ENCODE measurements at places on chromosomes 2 and 18. TPM values are rescaled to one million over a fixed set of nuclear protein-coding genes. Genes with fewer than 3 reads are reported as not detected.
A peak's percentile ranks its signal among the peaks of the same experiment; 100 is the strongest.

The BCL11A gene
- 4.6 TPM for total RNA-seq

GRCh38 chr2:41364842-41365241, 683.0 kb upstream of the PKDCC start:
- no peak for DNase-seq

The LTBP1 gene
- 9.1 TPM for total RNA-seq

DNA sequence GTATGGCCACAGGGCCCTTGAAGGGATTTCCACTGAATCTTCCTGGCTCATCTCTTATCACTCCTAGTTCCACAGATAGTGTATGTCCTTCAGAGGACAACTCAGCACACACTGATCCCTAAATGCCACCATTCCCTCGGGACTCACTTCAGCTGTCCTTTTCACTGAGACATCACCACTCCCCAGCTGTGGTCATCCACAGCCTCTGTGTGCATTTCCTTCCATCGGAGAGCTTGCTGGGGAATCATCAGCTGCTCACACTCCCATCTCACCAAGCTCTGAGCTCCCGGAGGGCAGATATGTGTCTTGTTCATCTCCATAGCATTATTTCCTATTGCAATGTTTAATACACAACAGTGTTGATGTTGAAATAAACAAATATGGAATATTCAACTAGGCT, 759.5 kb downstream of the RNF144A start:
- DNase-seq, result no peak

GRCh38 chr2:181121996-181122395, 141.6 kb downstream of the UBE2E3 start:
- DNase-seq, result no peak

DNA sequence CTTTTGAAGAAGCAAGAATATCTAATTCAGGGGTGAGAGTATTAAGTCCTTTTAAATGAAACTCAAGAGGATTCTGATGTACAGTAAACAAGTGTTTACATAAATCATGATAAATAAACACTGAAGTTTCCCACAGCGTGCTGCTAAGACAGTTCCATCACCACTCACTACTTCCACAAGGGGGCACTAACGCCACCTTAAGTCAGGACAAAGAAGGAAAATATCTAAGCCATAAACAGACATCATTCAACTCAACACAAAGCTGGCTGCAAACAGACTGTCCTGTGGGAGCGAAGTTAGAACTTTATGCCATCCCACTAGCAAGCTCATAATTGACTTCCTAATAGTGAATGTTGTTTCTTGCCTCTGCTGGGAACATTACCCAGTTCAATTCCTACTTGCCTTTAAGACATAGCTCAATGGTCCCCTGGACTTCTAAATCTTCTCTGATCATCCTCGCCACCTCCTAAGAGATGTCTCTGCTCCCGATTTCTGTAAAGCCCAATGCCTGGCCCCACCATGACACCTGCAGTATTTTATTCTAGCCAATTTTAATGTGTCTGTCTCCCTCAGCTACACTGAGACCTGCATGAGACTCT, 36.5 kb downstream of the MRPL44 start:
- peak; percentile 67 for DNase-seq

DNA sequence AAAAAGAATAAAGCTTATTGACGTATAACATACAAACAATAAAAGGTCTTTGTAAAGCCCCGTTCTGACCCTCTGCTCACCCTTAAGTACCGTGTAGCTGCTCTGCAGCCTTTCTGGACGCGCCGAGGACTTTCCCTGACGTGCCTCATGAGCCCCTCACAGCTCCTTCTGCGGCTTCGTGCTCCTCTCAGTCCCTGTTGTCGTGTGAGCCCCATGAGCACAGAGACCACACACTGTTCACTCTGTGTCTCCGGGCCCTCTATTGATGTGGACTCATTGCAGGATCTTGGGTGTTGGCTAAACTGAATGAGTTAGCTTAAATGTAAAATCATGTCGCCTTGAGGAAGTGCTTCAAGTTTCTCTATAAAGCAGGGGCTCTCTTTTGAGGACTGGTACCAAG, 43.6 kb upstream of the INHBB start:
- DNase-seq, result no peak

The SPATA3 gene
- not detected for total RNA-seq

The UPP2 gene
- 0.11 TPM for total RNA-seq

DNA sequence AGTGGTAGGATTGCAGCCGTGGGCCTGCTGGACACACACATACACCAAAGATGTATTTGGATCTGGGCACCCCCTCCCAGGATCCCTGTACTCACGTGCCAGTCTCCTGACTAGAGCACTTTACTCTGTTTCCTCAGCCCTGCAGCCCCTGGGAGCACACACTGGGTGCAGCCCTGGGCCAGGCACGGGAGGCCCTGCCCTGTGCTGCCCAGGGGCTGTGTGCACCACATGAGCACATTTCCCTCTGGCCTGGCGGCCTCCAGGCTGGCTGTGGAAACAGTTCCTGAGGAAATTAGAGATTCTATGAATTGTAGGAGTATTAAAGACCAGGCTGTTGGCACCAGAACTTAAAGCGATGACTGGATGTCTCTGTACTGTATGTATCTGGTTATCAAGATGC, 45.4 kb downstream of the BCL2L11 start:
- DNase-seq, result no peak

The FOSL2 gene
- 36.3 TPM for total RNA-seq

DNA sequence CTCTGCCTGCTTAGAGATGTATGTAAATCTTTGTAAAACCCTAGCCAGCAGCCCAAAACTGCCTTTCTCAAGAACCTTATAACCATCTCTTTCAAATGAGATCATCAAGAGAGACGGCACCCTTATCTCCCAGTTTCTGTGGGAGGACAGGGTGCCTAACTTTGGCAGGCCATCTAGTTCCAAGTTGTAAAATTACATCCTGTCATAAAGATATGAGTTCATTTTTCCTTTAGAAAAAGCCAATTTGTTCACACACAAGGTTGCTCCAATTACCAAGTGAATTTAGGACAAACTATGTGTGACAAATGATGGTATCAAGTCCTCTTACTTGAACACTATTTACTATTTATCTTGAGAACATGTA, 65.3 kb downstream of the MEMO1 start:
- no peak for DNase-seq

The CFAP221 gene
- 8.0 TPM for total RNA-seq

- no peak for DNase-seq
These were observed 181.6 kb downstream of the PARD3B start for GRCh38 chr2:204726831-204727230.

GRCh38 chr2:85613717-85614515, 2.0 kb upstream of the C2orf68 start:
- DNase-seq, result no peak

The CREG2 gene
- total RNA-seq, result not detected

DNA sequence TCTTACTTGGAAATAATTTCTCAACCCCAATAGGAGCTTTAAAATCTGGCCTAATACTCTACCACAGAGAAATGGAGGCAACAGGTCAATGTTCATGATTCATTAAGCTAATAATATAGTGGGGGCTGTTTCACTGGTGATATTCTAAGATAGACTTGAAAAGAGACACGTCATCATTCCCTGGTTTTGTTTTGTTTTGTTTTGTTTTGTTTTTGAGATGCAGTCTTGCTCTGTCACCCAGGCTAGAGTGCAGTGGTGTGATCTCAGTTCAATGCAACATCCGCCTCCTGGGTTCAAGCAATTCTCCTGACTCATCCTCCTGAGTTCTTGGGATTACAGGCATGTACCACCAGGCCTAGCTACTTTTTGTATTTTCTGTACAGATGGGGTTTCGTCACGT, 37.5 kb upstream of the SOS1 start:
- DNase-seq, result no peak

GRCh38 chr18:35172451-35173035, 68.3 kb upstream of the ZNF397 start:
- DNase-seq, result no peak

DNA sequence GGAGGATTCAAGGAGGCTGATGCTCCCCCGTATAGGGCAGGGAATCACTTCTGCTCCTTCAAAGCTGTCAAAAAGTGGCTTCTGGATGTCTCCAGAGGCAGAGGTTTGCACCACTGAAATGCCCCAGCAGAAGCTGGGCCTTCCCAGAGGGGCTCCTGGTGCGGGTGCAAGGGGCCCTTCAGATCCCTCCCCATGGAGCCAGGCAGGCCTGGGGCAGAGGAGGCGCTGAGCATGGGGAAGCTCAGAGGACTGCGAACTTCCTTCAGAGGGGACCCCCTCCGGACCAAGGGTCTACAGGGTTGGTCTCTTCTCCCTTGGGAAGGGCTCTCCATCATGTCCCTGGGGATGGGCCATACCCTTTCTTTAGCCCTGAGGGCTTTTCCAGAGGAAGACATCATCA, 341.2 kb downstream of the DYSF start:
- DNase-seq, result no peak

GRCh38 chr2:150427298-150427697, 60.2 kb downstream of the RND3 start:
- no peak for DNase-seq

All from thyroid gland (tissue), 4 donors.